ENCODE measurements at places on chromosomes 16 and 17.

DNA sequence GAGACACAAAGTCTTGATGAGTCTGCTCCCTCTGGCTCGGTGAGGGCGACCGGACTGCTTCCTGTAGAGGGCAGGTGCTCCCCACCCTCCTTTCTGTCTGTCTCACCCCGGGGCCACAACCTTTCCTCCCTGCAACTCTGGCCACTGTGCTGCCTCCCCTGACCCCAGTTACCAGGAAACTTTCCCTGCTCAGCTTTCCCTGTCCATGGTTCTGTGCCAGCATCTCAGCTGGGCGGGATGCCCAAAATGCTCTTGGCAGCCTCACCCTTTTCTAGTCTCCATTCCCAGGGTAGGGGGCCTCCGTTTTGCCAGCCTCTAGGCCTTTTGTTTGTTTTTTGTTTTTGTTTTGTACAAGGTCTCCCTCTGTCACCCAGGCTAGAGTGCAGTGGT, 1.4 kb downstream of the PLD2 start:
- DNase-seq, result no peak

GRCh38 chr17:77163001-77163400, 22.2 kb downstream of the SEC14L1 start:
- DNase-seq, result no peak

DNA sequence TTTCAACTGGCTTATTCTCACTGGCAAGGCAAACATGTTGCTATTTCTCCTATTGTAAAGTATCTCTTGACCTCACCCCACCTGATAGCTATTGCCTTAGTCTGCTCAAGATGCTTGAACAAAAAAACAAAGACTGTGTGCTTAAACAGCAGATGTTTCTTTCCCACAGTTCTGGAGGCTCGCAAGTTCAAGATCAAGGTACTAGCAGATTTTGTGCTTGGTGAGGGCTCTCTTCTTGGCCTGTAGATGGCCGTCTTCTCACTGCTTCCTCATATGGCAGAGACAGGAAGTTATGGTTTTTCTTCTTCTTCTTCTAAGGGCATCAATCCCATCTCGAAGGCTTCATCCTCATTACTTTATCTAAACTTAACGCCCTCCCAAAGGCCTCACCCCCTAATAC, 109.7 kb upstream of the CLEC3A start:
- DNase-seq, result no peak

DNA sequence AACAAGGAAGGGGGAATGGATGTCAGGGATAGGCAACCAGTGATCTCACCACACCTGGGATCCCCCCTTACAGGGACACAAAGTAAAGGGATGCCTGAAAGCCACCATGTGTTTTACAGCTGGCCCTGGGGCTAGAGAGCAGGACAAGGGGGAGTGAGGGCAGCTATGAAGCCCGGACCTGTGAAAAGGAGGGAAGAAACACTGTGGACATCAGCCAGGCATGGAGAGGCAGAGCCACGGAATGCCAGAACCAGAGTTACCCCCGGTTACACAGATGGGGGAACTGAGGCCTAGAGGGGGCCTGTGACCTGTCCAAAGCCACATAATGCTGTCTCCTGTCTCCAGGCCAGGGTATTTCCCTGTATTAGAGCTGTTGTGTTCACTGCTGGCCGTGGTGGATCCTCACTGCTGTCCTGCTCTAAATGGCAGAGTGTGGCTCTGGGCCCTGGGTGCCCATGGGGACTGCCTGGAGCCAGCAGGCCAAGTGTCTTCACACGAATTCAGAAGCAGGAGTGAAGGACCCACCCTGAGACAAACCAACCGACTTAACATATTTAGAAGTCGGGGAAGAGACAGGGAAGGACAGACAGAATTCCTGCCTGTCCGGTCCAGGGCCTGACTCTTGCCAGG, 29.7 kb upstream of the ITGA3 start:
- DNase-seq, result no peak

DNA sequence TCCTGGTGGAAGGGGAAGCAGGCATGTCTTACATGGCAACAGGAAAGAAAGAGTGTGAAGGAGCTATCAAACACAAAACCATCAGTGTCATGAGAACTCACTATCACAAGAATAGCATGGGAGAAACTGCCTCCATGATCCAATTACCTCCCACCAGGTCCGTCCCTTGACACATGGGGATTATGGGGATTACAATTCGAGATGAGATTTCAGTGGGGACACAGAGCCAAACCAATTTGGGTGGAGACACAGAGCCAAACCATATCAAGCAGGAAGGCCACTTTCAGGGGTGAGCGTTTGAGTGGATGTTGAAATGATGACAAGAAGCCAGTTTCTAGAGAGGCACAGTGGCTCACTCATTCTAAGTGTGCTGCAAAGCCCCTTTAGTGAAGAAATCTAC, 143.8 kb downstream of the CPPED1 start:
- no peak for DNase-seq

DNA sequence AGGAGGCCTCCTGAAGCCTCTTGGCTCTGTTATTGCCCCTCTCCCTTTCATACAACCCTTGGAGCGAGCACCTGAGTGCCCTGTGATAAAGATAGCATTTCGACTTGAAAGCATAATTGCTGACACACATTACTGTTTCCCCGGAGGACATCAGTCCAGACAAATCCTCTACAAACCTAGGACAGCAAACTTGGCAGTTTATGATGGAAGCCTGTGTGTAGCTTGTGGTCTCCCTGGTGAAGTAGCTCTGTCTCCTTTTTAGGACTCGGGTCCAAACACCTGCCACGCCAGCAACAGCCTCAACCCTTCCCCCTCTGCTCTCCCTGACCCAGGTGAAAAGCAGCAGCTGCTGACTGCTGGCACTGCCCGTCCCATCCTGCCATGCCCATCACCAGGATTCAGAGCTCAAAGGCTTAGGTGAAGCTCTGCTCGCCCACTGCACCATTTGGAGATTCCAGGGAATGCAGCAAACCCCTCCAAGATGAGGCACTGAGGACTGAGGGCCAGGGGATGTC, 55.9 kb downstream of the IRX6 start:
- no peak for DNase-seq

DNA sequence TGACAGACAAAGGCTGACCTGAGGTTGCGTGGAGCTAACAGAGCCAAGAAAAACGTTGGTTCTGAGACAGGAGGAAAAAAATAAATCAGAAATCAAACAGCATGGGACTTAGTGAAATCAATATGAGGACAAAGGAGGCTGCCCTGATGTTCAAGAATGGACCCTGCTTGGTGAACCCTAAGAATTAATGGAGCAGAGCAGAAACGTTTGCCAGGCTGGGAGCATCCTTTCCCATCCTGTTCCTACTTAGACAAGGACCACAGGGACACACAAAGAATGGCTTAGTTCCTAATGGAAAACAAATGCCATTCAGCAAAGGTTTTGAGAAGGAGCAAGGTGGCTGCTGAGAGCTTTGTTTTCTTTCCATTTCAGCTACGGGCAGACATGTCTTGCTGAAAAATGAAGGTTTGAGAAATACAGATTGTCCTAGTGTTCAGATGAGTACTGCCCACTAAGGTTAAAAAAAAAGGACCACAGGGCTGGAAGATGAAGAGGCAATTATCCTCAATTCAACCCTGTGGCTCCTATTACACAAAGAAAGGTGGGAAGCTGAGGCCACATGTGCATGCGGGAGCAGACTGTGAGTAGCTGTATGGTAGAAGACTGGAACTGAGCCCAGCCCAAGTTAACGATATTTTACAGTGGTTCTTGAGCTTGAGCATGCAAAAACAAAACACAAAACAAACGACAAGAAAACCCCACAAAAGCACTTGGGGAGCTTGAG, 230.1 kb downstream of the SLC39A11 start:
- DNase-seq, result peak; percentile 27

GRCh38 chr16:57624044-57624688, 4.3 kb upstream of the ADGRG1 start:
- DNase-seq, result no peak

- peak; percentile 24 for DNase-seq
Measured at GRCh38 chr17:57109393-57110151, 24.5 kb downstream of the AKAP1 start.
